ENCODE measurements at places on chromosomes 6 and 20.

GRCh38 chr6:120141601-120142000, 792.0 kb upstream of the MAN1A1 start:
- DNase-seq, result no peak

GRCh38 chr6:132122871-132123270, 171.7 kb upstream of the CCN2 start:
- no peak for DNase-seq

GRCh38 chr20:10806539-10806938, 132.7 kb upstream of the JAG1 start:
- DNase-seq, result no peak

DNA sequence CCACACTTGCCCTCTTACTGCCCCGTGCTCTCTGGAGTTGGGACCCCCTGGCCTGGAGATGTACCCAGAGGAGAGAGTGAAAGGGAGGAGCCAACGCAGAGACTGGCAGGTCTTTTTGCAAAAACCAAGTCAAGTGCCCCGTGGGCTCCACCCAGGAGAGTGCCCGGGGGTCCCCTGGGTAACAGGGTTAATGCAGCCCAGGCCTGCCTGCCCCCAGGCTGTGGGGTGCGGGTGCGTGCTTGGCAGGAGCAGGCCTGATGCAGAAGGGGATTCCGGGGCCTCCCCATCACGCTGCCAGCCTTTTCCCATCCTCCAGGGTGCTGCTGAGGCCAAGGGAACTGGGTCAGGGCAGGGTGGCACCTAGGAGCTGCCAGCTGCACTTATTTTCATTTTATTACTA, 184.4 kb downstream of the ERMARD start:
- no peak for DNase-seq

GRCh38 chr6:110561696-110562095, 85.3 kb upstream of the SLC22A16 start:
- no peak for DNase-seq

DNA sequence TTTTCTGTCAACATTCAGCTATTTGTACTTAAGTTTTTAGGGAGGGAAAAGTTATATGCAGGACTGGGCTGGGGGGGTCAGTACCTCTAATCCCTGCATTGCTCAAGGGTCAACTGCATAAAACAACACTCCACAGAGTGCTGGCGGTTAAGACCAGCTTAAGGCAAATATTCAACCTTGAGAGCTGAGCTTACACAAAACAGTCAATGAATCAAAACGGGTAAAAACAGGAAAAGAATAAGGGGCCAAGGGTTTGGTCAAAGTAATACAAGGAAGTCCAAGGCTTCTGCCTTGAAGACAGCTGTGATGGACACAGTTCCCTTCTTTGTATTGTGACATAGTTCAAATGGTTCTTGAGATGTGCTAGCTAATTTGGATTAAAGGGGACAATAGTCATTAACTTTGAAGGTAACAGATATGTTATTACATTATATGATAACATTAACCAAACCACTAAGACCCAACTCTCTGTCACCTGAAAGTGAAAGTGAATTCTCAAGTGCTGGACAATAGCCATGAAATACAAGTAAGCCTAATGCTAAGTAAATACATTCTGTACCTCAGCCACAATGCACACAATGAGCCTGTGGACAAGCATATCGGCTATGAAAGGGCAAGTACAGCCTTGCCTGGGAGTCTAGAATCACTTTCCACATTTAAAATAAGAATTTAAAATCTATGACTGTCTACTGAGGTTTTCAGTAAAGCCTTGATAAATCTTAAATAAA, 106.8 kb downstream of the PDE10A start:
- DNase-seq, result no peak

GRCh38 chr20:19405958-19406357, 193.5 kb downstream of the SLC24A3 start:
- DNase-seq, result no peak

DNA sequence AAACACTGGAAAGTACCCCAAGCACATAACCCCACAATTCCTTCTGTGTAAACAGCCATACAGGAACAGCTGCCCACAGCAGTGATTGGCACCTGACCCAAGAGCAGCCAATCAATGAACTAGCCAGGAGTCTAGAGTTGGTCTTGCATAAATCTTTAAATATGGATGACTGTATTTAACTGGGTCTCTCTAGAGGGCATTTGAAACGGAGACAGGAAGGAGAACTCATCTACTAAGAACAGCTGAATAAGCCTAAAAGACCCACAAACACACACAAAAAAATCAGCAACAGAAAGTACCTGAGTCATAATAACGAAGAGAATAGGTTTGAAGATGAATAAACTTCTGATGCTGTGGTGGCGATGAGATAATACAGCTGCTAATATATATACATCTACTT, 49.0 kb upstream of the ASF1A start:
- no peak for DNase-seq

DNA sequence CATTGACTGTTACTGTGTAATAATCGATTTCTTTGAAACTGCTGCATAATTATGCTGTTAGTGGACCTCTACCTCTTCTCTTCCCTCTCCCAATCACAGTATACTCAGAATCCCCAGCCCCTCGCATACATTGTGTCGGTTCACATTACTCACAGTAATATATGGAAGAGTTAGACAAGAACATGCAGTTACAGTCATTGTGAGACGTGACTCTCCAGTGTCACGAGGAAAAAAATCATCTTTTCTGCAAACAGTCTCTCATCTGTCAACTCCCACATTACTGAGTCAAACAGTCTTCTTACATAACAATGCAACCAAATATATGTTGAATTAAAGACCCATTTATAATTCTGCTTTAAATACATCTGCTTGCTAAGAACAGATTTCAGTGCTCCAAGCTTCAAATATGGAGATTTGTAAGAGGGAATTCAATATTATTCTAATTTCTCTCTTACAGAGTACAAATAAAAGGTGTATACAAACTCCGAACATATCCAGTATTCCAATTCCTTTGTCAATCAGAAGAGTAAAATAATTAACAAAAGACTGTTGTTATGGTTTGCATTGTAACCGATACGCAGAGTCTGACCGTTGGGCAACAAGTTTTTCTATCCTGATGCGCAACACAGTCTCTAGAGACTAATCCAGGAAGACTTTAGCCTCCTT, 113.3 kb downstream of the TMEM242 start:
- no peak for DNase-seq

DNA sequence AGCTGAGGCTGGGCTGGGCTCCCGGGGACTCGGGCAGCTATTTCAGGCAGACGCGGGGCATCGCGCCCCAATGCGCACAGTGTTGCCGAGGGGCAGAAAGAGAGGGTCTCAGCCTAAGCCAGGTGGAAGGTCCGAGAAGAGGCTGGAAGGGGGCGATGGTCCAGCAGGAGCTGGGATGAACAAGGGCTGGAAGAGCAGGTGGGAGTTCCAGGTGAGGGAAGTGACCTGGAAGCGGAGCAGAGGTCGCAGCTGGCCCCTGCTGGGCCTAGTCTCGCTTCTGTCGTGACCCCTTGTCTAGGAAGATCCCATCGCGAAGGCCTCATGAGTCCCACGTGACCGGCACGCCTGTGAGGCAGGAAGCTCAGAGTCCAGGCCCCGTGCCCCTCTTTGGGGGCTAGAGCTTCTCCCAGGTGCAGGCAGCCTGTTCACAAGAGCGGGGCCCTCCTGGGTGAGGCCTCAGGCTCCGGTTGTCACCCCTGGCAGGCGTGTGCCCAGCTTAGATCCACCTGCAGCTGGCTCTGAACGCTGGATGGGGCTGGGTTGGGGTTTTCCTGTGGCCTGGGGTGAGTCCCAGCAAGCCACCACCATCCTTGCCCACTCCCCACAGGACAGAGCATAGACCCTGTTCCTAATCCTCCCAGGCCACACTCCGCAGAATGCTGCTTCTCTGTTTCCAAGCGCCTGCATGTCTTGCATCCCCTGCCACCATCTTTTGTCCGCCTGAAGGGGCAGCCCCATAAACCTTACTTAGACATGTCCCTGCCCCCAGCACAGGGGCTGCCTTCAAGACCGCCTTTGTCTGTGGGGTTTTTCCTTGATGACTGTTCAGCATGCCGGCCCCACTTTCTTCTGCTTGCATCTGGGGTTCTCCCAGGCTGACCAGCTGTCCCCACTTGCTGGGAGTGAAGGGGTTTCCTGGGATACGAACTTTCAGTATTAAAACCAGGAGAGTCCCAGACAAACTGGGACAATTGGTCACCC, 15.1 kb downstream of the SLC22A3 start:
- no peak for DNase-seq

DNA sequence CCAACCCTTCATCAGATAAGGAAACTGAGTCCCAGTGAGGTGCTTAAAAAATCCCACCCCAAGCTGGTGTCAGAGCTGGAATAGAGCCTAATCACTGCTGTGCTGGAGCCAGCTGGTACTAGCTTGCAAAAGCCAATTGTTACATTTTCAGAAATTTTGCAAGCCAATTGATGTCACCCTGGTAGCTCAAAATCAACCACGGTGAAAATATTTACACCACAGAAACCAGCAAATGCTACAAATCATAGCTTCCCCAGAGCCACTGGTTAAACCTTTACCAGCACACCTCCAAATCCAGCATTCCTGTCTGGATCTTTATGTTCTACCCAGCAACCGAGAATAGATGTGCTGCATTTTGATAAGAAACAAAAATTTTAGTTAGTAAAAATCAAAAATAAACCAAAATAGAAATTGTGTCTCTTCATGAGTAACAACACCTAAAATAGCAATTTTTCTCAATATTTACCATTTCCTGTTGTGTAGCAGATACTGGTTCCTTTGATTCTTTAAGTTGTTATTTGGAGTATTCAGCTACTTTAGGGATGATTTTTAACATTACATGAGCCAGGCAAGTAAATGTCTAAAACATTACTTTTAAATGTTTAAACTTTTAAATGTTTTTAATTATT, 7.2 kb upstream of the LCA5 start:
- DNase-seq, result no peak

GRCh38 chr6:6193221-6193745, 127.2 kb downstream of the F13A1 start:
- DNase-seq, result no peak

DNA sequence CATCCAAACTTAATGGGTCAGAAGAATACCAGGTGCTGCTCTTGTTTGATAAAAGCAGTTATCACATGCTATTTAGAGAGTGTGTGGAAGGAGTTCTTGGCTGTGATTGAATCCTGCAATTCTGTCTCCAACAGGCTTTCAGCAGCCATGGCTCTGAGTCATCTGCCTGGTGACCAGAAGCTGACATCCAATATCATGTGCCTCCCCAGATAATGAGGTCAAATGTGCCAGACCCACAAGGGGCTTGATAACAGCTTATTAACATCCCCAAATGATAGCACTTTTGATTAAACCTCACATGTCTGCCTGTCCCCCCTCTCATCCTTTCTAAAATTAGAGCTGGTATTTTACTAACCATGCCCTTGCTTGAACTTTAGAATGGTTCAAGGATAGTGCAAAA, 175.7 kb upstream of the PLN start:
- no peak for DNase-seq

GRCh38 chr6:87690441-87690840, 11.6 kb downstream of the AKIRIN2 start:
- DNase-seq, result no peak

DNA sequence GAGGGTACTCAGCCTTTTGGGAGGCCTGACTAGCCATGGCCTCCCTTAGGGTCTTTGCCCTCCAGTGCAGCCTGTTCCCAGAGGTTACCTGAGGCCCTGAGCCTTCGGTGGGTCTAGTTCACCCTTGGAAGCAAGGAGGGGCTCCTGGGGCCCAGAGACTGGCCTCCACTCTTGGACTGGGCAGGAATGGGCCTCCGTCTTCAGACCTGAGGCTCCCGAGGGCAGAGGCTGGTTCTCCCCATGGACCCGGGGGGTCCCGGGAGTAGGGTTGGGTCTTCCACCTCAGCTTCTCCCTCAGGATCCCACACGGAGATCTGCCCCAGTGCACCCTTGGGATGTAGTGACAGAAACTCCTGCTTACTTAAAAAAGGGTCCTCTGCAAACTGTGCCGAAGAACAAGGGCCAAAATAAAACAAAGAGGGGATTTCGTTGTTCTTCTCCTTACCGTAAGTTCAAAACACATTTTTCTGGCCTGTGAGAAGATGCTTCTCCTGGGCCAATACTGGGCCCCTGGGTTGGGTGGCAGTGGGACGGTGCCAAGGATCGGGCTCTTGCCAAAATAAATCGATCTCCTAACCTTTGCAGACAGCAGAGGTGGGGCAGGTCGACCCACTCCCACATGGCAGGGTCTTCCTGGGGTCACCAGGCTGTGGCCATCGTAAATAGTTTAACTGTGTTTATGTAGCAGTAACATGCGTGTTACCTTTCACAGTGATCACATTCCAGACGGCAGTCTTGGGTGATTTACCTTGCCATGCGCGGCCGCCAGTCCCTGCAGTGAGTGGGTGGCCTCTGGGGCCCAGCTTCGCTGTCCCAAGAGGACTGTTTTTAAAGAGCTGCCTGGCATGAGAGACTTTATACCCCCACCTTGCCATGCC, 151.8 kb downstream of the VEGFA start:
- DNase-seq, result no peak

DNA sequence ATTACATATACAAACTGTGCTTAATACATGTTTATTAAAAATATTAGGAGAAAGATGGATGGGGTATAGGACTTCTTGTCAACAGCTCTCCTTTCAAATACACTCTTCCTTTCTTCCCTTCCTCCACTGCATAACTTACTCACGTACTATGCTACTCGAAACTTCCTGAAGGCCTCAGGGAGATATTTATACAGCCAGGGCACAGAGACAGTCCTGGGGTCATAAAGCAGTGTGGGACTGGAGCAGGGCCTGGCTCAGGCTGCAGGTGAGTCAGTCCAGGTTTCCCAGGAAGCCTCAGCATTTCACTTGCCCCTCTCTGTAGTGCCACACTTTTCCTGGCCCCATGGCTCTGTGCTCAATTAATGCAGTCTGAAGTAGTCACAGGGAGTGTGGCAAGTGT, 157.0 kb downstream of the UBE3D start:
- DNase-seq, result no peak

DNA sequence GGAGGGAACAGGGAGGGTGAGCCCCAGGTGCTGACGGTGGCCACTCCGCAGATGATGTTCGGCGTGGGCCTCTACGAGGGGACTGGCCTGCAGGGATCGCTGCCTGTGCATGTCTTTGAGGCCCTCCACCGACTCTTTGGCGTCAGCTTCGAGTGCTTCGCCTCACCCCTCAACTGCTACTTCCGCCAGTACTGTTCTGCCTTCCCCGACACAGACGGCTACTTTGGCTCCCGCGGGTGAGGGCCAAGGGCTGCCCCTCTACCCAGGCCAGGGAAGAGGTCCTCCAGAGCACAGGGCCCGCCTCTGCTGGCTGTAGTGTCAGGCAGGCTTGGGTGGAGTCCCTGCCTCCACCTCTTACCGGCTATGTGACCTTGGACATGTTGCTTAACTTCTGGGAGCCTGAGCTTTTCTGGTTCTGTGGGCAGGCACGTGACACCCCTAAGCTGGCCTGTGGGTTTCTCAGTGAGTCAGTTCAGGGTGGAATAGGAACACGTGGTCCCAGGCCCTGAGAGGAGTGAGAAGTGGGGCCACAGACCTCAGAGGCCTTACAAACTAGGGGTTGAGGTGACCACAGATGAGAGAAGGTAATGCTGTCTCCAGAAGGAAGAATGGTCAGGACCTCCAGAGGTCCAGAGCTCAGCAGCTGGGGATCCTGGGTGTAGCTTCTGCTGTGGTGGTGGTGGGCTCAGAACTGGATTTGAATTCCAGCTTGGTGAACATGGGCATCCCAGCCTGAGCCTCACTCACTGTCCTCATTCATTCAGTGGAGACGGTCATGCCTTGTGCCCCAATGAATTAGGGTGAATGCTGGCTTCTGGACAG, 11.9 kb downstream of the PCIF1 start:
- DNase-seq, result no peak

All from neural crest cell (in vitro differentiated cells).